Daoy (cell line): ENCODE measurements at places on chromosomes 4 and X. TPM values are rescaled to one million over a fixed set of nuclear protein-coding genes. Genes with fewer than 3 reads are reported as not detected.

DNA sequence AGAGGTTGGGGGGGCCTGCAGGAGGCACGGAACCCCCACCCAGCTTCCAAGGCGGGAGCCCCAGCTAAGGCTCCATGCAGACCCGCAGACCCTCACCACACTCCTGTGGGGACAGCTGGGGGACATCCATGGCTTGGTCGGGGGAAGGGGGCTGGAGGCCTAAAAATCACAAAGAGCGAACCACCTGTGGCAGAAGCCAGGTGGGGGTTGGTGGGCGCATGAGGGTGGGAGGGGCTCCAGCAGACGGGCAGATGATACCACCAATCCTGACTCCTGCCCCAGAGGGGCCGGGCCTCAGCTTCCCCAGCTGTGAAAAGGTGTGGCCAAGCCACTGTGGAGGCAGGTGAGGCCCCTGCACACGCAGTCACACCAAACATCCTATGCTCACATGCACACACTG is 111.6 kb downstream of the FAM53A start:
- no peak for DNase-seq

GRCh38 chr4:42339935-42340406 is 57.3 kb upstream of the SHISA3 start:
- DNase-seq = peak; percentile 59

GPAT3 gene
- 29.7 and 31.3 TPM in 2 replicates for total RNA-seq

HNRNPH2 gene
- total RNA-seq = 49.1 and 50.6 TPM in 2 replicates
